Frontal cortex (tissue), 4 donors: ENCODE measurements at places on chromosomes 1 and 21.

DNA sequence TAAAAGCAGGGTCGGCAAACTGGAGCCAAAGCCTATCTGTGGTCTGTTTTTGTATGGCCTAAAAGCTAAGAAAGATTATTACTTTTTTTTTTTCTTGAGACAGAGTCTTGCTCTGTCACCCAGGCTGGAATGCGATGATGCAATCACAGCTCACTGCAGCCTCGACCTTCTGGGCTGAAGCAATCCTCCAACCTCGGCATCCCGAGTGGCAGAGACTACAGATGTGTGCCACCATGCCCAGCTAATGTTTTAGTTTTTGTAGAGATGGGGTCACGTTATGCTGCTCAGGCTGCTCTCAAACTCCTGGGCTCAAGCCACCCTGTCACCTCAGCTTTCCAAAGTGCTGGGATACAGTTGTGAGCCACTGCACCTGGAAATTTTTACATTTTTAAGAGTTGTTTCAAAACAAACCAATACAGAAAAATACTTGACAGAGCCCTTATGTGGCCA, 6.5 kb upstream of the GLRX2 start:
- DNase-seq, result no peak

- no peak for DNase-seq
Measured at GRCh38 chr1:30419831-30420230, 303.6 kb downstream of the MATN1 start.

- no peak for DNase-seq
Measured at GRCh38 chr1:9293533-9294404, 1.1 kb downstream of the SPSB1 start.

DNA sequence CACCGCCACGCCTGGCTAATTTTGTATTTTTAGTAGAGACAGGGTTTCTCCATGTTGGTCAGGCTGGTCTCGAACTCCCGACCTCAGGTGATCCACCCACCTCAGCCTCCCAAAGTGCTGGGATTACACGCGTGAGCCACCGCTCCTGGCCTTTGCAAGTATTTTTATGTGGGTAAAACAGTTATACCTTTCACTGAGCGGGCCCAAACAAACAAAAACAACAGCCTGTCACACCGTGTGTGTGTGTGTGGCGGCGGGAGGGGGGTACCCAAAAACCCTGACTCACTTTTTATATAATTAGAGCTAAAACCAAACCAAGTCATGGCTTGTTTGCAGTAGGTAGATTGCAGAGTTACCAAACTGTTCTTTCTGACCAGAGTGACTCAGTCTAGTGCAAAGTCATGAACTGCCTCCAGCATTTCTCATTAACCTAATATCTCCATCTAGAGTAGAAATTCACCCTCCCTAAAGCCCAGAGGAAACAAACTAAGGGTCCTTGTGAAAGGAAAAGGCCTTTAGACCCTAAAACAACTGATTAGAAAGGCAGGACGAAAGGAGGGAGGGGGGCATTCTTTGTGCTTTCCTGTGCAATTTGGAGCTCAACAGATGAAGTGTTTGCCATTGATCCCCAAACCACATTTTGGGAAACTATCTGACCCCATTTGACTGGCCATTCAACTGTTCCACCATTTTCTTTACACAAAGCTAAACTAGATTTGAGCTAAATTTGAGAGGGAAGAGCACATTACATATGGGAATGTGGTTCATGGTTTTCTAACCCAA, 181.0 kb downstream of the DHRS3 start:
- DNase-seq, result no peak

GRCh38 chr1:84107955-84108354, 36.1 kb upstream of the PRKACB start:
- DNase-seq, result no peak

GRCh38 chr1:241916196-241916595, 41.4 kb upstream of the BECN2 start:
- no peak for DNase-seq

GRCh38 chr1:101667761-101668160, 329.0 kb downstream of the OLFM3 start:
- no peak for DNase-seq

GRCh38 chr1:52182874-52183400, 41.0 kb downstream of the ZFYVE9 start:
- DNase-seq, result no peak

DNA sequence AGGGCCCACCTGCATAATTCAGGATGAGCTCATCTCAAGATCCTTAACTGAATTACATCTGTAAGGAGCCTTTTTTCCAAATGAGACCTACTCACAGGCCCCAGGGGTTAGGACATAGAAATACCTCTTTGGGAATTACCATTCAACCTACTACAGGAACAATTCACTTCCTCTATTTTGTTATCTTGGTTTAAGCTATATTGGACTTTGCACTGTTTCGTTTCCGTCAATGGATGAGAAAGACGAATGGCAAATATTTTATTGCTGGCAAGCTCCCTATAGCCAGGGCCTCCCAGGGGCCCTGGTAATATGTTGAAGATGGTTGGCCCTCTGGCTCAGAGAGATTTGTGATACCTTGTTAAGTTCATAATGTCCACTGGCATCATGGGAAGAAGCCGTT, 384.2 kb upstream of the DUSP10 start:
- DNase-seq, result no peak

DNA sequence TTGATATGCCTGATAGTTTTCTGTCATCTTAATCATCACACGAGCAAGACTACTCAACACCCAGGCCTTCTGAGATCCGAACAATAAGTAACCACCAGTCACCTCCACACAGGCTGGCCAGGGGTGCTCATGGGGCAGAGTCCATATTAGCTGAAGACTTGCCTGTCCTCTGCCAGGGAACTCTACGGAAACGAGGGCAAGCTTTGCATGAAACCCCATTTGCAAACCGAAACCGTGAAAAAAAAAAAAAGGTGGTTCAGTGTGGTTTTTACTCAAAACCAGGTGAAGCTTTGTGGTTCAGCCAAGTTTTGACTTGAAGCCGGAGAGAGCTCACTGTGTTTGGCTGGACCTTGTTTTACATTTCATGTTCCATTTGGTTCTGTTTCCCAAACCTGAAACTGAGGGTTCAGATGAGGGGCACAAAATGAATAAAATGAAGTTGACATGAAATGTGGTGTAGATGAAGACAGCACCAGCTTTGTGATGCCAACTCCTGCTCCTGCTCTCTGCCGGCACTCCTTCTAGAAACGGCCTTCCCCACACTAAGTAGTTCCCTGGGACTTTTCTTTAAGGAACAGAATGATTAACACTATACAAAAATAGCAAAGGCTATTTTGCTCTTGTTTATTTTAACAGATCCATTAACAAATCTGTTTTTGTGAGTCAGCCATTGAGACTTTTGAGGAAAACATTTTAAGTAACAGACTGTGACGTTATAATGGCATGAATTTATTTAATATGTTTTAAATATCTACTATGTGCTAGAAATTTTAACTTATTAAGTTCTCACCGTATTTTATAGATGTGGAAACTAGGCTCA, 74.7 kb downstream of the RUNX1 start:
- no peak for DNase-seq

DNA sequence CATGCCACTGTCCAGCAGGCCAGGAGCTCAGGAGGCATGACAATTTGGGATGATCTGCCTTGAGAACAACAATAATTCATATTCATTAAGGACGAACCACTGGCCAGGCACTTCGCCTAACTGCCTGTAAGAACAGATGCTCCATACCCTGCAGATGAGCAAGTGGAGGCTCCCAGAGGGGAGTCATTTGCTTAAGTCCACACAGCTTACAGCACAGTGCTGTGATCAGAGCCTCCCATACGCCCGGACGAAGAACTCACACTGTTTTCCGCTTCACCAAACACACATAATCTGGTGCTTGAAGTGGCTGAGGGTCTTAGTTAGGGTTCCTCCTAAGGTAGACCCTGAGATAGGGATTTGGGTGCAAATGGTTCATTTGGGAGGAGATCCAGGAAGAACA, 93.4 kb upstream of the KLHDC7A start:
- DNase-seq, result no peak

DNA sequence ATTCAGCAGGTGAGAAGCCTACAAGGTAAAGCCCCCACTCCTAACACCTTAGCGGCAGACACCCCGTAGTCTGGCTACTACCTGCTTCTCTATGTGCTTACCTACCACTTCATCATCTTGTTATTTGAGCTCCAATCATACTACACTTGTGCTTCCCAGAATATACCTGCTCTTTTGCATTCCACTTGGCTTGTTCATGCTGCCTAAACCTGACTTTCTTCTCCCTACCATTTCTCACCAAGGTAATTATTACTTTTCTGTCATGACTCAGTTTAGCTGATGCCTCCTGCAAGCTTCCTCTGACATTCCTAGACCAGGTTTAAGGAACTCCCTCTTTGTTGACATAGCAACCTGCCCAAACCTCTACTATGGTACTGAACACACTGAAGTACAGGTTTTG, 495.6 kb upstream of the C1orf87 start:
- DNase-seq, result no peak
